ENCODE measurements at places on chromosomes 11 and 22.

DNA sequence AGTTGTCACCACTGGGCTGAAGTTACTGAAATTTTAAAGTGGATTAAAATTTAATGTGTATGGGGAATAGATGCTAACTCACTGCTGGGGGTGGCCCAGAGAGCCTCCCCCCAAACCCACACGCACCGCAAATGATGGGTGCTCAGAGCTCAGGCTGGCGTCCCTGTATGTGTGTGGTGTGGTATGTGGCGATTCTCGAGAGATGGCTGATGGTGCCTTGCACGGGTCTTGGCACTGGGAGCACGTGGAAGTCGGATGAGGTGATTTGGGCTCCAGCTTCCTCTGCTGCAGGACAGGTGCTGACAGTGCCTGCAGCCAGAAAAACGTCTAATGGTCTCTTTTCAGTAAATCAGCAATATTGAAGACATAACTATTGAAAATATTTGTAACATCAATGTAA, 1473.3 kb downstream of the TBC1D22A start:
- DNase-seq, result no peak

DNA sequence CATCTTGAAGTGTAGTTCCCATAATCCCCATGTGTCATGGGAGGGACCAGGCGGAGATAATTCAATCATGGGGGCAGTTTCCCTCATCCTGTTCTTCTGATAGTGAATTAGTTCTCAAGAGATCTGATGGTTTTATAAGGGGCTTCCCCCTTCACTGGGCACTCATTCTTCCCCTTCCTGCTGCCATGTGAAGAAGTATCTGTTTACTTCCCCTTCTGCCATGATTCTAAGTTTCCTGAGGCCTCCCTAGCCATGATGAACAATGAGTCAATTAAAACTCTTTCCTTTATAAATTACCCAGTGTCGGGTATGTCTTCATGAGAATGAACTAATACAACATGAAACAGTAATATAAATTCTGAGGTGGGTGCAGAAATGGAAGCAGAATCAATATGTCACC, 12.1 kb upstream of the SPTBN2 start:
- no peak for DNase-seq

GRCh38 chr11:33588056-33588455, 112.6 kb downstream of the C11orf91 start:
- no peak for DNase-seq

DNA sequence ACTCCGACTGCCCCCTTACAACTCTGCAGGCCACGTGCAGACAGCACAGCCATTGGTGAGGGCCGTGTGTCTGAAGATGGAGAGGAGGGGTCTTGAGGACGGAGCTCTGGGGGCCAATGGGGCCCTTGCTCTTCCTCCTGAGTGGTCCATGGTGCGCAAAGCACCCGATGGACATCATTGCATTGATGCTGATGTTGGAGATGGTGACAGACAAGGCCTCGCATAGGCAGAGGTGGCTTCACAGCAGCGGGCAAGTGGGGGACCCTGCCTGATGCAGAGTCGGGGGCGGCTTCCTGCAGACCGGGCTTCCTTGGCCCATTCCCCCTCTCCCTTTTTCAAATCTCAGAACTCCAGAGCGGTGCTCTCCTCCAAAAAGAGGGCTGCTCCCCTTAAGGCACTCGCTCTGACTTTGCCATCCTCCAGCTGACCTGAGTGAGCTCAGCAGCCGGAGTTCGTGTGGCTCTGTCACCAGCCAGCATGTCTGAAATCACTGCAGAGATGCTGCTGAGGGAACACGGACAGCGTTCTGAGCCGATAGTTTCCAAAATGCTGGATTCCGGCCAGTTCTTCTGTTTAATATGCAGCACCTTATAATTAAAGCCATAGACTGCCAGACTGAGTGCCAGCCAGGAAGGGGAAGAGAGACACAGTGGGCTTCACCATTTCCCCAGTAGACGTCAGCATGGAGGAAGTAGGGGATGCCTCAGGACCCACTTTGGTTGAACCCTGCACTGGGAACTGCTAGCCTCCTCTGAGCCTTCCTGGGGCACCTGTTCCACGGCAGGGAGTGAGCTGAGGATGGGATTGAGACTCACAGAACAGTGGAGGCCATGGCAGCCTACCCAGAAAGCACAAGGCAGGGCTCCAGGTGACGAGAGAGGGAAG, 278.2 kb downstream of the BRD1 start:
- no peak for DNase-seq

DNA sequence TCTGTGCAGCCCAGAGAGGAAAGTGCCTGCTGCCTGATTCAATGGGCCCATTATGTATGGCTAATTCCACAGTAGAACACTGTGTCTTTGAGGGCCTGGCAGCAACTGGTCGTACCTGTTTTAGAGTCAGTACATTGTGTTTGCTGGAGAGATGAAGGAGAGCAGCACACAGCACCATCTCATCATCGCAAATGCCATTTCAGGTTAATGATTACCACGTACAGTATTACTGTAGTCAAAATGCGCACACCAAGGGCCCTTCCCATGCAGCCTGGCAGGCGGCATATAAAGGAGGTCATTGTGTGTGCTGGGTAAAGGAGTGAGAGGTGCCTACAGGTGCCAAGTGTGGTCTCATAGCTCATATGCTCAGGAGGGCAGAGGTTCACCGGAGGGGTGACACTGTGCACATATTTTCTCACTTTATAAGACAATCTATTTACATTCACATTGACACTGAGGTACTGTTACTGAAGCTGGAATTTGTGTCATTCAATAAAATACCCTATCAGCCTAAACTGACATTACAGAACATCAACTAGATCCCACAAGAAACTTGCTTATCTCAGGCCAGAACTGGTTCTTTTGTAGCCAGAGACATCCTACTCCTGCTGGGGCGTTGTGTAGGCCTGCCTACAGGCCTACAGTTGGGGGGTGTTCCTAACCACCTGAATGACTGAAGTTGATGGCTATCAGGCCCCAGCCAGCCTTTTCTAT, 90.4 kb downstream of the APIP start:
- DNase-seq, result no peak

DNA sequence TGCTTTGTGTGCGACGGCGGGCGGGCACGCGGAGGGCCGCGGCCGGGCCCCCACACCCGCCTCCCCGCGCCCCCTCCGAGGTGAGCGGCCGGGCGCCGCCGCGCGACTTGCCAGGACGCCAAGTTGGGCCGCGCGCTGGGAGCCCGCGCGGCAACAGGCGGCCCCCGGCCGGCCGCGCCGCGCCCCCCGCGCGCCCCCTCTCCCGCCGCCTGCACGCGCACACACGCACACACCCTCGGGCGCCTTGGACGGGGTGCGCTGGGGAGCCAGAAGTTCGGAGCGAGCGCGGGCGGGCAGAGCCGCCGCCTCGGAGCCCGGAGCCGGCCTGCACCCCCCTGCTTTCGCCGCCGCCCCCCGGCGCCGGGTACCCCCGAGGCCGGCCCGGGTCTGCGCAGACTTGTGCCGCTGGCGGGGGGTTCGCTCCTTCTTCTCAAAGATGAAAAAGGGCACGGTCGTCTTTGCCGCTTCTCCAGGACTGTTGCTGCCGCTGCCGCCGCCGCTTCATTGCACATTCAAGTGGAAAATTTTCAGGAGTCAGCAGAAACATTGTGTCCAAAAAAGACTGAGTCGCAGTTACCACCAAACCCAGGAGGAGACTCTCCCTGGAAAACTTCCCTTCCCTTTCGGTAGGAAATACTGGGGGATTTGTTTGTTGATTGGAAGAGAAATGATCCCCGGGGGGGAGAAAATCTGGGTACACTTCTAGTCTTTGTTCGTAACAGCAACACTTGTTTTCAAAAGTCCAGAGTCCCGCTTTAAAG, 895 bp downstream of the TEAD1 start:
- DNase-seq, result no peak

DNA sequence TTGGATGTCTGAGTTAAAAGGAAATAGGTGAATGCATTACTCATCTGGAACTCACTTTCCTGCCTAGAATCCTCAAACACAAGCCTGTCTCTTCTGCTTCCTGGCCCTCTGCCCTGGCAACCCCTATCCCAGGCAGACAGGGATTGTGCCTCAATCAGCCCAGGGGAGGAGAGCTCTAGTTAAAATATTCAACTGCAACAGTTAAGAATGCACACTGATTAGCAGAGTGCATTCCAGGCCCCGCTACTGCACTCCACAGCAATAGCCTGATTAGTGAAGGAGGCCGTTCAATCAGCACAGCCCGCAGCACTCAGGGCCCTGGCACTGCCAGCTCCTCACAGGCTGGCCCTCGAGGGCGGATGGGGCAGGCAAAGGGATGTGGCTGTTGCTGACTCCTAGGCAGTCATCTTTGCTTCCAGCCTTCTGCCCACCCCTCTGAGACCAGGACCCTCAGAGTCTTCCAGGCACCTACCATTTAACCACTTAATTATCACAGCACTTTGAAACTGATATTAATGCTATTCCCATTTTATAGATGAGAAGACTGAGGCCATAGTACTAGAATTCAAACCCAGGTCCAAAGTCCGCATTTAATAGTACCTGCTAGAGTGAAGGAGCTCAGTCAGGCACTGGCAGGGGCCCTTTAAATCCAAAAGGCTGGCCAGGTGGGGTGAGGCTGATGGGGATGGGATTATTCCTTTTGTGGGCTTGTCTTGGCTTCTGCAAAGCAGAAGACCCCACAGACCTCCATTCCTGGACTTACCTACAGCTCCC, 435.3 kb downstream of the SOX6 start:
- DNase-seq, result no peak

DNA sequence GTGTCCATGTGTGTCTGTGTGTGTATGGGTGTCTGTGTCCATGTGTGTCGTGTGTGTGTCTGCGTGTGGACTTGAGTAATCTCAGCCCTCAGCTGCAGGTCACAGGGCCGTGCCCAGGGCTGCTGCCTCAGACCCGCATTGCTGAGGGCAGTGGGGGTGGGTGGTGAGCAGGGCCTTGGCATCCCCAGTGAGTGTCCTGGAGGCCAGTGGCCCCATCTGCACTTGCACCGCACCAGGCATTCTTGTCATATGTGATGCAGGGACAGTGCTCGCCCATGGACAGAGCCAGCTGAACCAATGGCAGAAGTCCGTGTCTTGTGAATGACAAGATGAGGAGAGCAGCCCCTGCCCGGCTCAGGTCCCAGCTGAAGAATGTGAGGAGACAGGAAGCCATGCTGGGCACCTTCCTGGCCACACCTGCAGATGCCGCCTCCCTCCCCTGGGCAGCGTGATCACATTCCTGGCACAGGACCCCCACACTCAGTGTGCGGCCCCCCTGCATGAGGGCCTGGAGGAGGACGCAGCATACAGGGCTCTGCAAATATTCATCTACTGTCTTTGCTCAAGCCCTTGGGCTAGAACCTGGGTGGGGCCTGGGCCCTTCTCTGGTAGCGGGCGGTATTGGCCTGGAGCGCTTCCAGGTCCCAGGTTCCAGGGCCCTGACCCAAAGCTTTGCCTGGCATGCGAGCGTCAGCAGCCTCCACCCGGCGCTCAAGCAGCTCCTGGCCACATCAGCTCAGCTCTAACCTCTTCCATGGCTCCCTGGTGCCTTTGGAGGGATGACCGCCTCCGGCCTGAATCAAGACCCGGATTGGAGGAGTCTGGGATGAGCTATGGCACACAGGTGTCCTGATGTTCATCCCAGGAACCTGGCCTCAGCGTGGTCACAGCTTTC, 3.9 kb downstream of the ALDH3B2 start:
- no peak for DNase-seq

- no peak for DNase-seq
Measured at GRCh38 chr22:30444632-30445437, 19.3 kb downstream of the MTFP1 start.

DNA sequence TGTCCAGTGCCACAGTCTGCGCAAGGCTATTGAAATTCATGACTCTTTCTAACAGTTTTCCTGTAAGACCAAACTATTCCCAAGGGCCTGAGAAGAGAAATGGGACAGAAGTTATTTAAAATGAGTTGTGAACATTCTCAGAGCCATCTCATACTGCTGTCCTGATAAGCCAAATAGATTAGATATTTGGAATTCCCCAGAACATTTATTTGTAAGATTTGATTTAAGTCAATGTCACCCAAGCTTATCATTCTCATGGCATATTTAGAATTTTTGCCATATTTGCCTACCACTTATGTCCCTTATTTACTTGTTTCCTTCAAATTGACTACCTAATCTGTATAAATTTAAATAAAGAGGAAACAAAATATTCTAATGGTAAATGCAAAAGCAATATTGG, 82.4 kb downstream of the NAV2 start:
- no peak for DNase-seq

GRCh38 chr11:22991196-22991595, 130.9 kb upstream of the CCDC179 start:
- DNase-seq, result no peak

DNA sequence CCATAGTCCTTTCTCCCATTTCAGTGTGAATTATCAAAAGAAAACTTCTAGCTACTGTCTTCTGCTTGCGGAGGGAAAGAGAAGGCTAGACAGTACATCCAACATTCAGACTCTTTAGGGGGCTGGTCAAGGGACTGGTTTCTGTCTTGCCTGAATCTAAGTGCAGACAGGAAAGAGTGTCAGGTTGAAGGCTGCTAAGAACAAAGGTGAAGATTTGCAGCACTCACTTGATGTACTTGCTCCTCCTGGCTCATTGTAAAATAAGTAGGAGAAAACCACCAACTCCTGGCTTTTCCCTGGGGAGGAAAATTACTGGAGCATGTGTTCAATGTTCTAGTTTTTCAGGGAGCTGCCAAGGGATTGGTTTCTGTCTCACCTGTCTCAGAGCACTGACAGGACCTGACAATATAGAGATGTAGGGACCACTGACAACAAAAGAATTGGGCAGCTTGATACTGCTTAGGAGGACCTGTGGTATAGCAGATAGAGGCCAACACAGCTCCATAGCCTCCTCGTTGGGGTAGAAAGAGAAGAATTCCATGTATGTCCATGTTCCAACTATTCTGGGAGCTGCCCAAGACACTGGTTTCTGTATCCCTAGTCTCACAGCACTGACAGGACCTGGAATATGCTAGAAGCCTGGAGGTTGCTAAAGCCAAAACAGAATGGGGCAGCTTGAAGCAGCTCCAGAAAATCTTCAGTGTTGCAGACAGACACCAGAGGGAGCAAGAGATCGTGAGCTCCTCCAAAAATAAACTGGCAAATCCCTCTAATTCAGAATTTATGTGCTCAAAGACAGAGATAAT, 39.7 kb upstream of the MMP12 start:
- no peak for DNase-seq

DNA sequence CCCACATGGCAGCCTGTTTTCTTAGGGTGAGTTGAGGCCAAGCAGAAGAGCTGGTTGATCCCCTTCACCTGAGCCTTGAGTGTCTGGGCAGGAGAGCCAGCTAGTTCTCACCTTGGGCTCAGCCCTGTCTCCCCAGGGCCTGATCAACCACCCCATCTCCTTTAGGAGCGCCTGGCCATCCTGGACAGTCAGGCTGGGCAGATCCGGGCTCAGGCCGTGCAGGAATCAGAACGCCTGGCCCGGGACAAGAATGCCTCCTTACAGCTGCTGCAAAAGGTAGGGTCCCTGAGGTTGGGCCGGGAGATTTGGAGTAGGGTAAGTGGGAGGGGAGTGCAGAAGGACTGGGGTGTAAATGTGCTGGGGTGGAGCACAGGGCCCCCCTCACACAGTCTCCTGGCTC, 31.3 kb downstream of the PHLDB1 start:
- DNase-seq, result no peak
